ENCODE measurements at places on chromosomes 7 and 10.

DNA sequence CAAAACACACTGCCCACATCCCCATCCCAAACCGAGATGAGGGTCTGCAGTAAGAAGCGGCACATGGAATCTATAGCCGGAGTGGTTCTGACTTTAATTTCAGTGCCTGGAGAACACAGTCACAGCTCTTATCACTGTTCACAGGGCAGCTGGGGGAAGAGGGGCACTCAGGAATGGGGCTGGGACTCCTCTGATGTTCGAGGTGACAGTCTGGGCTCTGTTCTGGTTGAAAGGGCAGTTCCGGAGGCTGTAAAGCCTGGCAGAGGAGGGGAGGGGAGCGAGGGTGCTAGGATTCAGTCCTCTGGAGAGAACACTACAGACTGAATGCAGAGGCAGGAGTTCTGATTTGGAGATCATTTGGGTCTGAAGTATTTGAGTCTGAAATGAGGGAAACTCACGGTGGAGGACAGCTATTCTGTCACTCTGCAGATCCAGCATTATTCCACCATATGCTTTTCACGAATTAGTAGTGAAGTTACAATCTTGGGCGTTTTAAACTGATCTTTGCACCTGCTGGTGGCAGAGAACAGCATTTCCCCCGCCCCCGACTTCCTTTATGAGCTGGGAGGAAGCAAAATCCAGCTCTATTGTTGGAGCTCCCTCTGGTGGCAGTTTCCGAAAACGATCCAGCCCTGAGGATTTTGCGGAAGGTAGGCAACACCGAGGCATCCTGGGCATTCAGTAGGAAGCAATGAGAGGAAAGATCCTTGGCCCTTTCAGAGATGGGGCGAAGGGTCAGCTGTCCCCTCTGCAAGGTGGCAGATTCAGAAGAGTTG lies 22.7 kb upstream of the KCNK18 start:
- no peak for DNase-seq

GRCh38 chr10:131869344-131869743 lies 31.5 kb upstream of the PPP2R2D start:
- no peak for DNase-seq

DNA sequence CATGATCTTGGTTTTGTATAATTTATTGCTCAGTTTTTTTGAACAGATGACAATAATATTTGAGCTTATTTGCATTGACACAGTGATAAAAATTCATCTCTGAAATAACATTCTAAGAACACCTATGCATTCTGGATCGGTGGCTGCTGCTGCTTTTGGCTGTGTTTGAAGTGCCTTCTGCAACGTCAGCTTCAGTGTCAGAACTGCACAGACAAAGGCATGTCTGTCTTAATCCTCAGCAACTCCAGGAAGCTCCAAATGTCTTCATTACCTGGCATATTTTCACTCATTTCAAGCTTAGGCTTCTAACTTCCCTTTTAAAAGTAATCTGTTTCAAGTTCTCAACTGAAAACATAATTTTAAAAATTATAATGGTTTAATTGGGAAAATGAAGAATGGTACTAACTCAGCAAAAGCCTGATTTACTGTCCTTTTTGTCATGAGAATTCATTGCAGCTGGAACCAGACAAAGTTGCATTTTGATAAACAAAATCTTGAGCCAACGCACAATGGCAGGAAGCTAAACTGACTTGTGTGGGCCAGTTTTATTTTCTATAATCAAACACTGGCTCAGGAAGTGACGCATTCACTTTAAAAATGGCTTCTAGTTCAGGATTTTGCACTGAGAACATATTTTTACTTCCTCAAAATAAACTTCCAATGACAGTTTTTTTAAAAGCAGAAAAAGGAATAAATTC lies 38.7 kb downstream of the NPS start:
- DNase-seq: no peak

GRCh38 chr7:11436316-11436715 lies 395.7 kb downstream of the THSD7A start:
- DNase-seq: no peak

DNA sequence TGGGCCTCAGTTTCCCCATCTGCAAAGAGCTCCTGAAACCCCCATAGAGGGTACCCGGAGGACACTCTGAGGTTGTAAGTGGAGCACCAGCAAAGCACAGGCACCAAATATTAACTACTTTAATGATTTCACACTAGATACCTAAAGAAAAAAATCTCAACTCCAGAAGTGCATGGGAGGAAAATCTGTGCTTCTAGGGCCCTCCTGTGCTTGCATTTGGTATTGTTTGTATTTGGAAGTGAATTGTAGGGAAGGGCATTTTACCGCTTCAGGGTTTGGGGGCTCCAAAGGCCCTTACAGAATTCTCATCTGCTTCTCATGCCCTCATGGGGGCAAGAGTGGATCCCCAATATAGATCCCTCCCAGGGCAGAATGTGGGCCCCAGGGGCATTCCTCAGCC lies 22.4 kb upstream of the DRGX start:
- no peak for DNase-seq

GRCh38 chr7:79130715-79131114 lies 322.8 kb downstream of the MAGI2 start:
- no peak for DNase-seq

GRCh38 chr10:88546497-88546896 lies 36.6 kb downstream of the RNLS start:
- DNase-seq: no peak

GRCh38 chr10:113960617-113961181 lies 83.0 kb upstream of the ADRB1 start:
- DNase-seq: no peak

DNA sequence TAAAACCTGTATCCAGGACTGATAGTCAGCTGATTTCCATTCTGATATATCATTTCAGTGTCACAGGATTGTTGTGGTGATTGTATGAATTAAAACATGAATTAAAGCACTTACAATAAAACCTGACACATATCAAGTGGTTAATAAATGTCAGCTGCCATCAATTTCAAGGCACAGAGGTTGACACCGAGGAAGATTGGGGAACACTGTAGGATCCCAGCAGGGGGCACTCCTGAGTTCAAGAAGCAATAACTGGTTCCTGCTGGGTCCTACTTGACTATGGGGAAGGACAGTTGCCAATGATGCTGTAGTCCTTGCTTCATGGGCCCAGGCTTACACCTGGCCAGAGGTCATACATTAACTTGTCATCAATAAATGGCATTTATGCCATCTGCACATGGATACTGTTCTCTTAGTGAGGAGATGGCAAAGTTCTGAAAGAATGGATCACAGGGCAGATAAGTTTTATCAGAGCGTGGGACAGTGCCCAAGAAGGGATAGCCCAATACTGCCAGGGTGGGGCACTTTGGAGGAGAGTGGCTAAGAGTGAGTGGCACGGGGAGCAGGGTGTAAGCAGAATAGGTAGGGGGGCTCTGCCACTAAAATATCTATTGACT lies 24.1 kb downstream of the FZD1 start:
- no peak for DNase-seq

DNA sequence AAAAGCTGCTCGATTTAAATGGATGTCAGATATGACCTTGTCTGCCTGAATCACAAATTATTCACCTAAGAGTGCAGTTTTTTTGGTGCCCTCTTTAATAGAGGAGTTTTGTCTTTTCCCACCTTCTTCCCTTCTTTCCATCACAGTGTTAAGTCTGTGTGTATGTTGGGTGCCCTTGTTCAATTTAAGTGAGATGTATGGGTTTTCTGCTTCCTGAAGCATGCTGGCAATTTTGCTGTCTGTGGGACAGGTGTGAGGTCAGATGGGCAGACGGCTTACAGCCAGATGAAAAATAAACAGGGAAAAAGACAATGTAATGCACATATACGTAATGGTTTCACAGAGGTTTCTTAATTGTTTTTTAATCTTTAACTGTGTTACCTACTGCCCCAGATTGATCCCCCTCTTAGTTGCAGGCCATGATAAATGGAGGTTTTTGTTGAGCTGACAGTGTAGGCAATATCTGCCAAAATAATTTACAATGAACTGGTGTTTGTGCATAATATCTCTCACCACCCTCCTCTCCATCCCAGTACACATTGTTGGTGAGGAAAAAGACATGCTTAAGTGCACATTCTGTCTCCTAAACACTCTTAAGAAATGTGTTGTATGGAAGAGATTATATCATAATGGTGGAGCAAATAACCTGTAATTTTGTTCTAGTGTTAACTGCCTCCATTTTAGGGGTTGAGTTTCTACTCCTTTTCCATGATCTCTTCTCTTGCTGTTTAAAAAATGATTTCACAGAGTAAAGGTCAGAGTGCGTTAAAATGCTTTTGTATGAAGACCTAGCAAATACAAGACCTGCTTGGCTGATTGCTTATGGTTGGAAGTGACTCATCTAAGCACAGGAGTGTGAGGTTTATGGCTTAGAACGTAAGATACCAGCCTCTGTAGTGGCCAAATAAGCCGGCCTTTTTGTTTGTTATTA lies 123.9 kb downstream of the LRRC4 start:
- DNase-seq: no peak

- no peak for DNase-seq
These were observed 20.4 kb downstream of the TSPAN14 start for GRCh38 chr10:80474597-80474910.

DNA sequence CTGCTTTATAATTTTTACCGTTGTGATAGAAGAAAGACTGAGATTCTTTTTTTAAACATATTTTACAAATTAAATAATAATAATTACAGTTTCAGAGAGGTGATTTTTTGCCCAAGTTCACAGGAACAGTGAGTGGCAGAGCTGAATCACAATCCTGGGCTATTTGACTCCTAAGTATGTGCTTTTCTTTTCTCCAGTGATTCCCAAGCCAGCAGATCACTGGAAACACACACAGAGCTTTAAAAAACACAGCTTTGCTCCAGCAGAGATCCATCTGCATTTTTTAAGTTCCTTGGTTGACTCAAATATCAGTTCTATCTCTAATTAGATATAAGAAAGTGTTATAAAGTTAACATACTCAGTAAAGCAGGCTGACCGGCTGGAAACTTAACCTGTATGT lies 69.0 kb downstream of the AHR start:
- DNase-seq: no peak

- DNase-seq: no peak
These were observed 542.3 kb upstream of the NRP1 start for GRCh38 chr10:33876584-33877400.
